Activated naive CD8-positive, alpha-beta T cell treated with anti-CD3 and anti-CD28 coated beads, Interleukin-2, amount 50 U/mL, for 16 hours (primary cell): ENCODE measurements at places on chromosomes 2 and 18.

DNA sequence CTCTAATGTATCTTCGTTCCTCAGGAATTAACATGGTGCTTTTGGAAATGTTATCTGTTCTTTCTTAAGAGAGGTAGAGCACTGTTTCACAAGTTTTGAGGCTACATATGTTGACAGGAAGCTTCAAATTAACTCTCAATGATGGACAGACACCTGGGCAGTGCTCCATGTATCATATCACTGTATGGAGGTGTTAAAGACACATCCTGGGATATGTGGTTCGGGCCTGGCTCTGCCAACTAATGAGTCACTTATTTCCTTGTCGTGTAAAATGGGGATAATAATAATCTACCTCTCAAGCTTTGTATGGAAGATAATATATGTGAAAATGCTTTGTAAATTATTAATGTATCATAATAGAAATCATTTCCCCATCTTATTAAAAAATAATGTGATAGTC, 90.2 kb downstream of the PARD3B start:
- no peak for DNase-seq

DNA sequence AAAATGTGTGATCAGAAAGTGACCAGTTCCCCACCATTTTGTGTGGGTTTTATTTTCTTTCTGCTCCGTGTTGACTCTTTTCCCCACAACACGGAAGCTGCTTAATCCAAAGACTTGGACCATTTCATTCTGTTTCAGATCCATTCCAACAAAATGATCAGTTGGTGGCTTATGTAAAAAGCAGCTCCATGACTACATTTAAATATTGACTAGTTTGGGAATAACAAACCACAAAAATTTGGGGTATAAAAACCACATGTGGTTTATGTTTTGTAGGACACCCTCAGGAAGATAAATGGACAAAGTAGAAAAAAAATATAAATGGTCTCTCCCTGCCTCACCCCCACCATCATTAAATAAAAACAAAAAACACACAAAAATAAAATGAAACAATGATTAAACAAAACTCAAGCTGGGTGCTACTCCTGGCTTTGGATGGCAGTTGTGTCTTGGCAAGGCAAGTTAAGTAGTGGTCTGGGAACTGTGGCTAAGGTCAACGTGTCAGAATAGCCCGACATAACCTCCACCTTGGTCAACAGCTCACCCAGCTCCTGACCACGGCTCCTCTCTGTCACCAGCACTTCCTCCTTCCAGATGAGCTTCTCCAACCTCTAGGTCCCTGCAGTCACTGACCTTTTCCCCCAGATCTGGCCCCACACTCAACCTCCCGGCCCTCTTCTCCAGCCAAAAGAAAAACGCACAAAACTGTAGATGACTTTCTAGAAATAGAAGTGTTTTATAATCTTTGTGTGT, 12.8 kb upstream of the WIPF1 start:
- DNase-seq = no peak

GRCh38 chr2:95207111-95207961, at the start of gene ZNF892:
Gene ZNF892, plus strand, starts transcription at chr2:95207521. Its CDS starts 295 bp downstream, at chr2:95207816.
- peak; percentile 51 for DNase-seq

DNA sequence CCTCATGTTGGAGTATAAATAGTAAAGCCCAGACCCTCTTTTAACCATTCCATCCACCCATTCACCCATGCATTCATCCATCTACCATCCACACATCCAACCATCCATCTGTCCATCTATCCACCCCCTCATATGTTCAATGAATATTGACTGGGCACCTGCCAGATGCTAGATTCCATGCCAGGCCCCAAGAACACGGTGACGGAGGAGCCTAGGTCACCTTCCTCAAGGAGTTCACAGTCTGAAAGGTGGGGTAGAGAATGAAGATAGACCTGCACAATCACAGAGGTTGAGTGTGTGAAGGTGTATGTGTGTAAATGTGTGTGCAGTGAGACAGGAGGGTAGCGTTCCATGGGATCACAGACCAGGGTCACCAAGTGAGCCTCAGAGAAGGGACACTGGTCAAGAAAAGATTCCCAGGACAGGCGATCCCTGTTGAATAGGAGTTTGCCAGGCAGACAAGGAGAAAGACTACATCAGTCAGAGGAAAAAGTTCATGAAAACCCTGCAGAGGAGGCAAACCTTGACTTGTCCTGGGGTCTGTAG, 287.2 kb downstream of the CYP26B1 start:
- DNase-seq = no peak

- no peak for DNase-seq
Measured at GRCh38 chr2:223093436-223094241, 41.6 kb downstream of the KCNE4 start.

DNA sequence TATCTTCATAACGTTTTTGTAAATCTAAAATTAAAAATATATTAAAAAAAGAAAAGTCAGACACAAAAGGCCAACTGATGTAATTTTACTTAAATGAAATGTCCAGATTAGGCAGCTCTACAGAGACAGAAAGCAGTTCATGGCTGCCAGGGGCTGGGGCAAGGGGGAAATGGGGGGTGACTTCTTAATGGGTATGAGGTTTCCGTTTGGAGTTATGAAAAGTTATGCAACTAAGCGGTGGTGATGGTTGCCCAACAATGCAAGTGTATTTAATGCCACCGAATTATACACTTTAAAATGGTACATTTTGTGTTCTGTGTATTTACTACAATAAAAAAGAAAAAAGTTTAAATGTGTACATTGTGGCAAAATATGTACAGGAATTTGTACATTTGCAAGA, 70.2 kb upstream of the TEX51 start:
- no peak for DNase-seq

DNA sequence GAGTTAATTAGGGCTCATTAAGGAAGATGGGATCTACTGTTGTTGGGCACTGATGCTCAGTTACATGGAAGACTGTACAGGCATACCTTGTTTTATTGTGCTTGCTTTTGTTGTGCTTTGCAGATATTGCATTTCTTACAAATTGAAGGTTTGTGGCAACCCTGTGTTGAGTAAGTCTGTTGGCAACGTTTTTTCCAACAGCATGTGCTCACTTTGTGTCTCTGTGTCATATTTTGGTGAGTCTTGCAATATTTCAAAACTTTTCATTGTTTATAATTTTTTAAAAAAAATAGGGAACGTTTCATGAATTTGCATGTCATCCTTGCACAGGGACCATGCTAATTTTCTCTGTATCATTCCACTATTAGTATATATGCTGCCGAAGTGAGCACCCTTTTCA, 15.6 kb downstream of the PHLPP1 start:
- no peak for DNase-seq

GRCh38 chr2:120578576-120579352, 156.9 kb upstream of the GLI2 start:
- no peak for DNase-seq
